ENCODE measurements at places on chromosomes 16 and 17.

GRCh38 chr17:13154398-13154797 is 136.6 kb upstream of the ELAC2 start:
- DNase-seq = no peak

DNA sequence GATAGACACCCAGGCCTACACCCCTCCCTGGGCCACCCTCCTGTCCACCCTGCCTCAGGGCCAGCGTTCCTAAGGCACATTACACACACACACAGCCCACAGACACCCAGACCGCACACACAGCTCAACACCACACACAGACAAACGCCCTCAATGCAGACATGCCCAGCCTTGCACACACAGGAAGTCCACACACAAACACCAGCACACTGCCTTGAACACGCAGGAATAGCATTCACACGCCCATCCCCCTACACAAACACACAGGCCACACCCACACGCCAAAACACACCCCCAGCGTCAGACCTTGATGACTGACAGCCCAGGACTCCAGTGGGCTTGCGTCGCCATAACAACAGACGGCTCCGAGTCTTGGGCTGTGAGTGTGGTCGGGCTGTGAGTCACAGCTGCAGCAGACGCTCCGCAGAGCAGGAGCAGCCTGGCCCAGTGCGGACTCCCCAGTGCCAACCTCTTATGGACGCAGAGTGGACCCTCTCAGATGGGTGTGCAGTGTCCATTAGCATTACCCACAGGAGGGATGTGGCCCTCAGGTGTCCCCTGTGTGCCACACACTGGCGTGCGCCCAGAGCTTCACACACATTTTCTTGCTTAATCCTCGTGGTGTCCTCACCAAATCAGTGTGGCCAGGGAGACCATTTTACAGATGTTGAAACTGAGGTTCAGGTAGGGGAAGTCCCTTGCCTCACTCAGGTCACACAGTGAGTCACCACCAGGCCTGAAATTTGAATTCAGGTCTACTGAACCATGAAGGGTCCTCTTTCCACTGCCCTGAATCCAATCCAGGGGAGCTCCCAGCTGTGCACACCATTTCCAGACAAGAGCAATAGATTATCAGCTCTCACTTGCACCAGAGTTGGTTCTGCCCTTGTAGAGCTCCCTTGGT is 17.8 kb upstream of the RAI1 start:
- peak; percentile 83 for DNase-seq

GRCh38 chr16:78235168-78235800 is 135.8 kb downstream of the WWOX start:
- peak; percentile 81 for DNase-seq

DNA sequence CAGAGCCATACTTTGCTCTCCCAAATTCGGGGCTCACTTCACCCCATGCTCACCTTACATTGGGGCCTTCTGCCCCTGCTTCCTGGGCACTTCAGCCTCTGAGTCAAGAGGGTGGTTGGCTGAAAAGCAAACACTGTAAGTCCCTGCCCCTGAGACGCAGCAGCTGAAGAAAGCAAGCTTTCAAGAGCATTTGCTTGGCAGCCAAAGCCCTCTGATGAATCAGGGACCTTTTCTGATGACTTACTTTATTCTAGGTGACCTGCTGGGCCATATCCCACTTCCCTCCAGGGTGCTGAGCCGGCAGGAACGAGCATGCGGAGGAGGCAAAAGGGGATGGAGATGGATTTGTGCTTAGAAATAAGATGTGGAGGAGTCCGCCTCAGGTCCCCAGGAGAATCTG is 147.0 kb upstream of the TNRC6C start:
- no peak for DNase-seq

Measured in activated T-cell treated with anti-CD3 and anti-CD28 coated beads, Interleukin-2, amount 50 U/mL, for 48 hours (primary cell).